ENCODE measurements at places on chromosomes 6 and 20.

- peak; percentile 57 for DNase-seq
These were observed 20.0 kb upstream of the ZNFX1 start for GRCh38 chr20:49297605-49298530.

- DNase-seq, result no peak
These were observed 57.1 kb downstream of the KIZ start for GRCh38 chr20:21182832-21183563.

- no peak for DNase-seq
These were observed 22.7 kb upstream of the KIF25 start for GRCh38 chr6:167974640-167975344.

DNA sequence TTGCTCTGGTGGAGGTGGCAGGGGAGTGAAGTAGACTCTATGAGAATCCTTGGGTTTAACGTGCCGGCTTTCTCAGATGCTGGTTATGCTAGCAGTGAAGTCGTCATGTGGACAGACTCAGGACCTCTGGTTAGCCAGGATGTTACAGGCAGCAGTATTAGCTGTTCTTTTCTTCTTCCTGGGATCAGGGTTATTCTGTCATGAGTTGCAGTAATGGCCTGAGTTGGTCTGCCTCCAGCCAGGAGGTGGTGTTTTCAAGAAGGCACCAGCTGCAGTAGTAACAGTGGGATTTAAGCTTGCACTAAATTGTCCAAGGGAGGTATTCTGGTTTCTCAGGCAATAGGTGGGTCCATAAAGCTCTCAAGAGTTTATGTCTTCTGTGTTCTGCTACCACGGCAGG, 56.7 kb downstream of the HDDC2 start:
- DNase-seq, result no peak

GRCh38 chr20:46400828-46401477, 5.5 kb downstream of the ELMO2 start:
- DNase-seq, result peak; percentile 47

- no peak for DNase-seq
These were observed 113.3 kb downstream of the LY86 start for GRCh38 chr6:6701864-6702263.

- no peak for DNase-seq
These were observed 147.9 kb downstream of the GMDS start for GRCh38 chr6:2097464-2097863.

DNA sequence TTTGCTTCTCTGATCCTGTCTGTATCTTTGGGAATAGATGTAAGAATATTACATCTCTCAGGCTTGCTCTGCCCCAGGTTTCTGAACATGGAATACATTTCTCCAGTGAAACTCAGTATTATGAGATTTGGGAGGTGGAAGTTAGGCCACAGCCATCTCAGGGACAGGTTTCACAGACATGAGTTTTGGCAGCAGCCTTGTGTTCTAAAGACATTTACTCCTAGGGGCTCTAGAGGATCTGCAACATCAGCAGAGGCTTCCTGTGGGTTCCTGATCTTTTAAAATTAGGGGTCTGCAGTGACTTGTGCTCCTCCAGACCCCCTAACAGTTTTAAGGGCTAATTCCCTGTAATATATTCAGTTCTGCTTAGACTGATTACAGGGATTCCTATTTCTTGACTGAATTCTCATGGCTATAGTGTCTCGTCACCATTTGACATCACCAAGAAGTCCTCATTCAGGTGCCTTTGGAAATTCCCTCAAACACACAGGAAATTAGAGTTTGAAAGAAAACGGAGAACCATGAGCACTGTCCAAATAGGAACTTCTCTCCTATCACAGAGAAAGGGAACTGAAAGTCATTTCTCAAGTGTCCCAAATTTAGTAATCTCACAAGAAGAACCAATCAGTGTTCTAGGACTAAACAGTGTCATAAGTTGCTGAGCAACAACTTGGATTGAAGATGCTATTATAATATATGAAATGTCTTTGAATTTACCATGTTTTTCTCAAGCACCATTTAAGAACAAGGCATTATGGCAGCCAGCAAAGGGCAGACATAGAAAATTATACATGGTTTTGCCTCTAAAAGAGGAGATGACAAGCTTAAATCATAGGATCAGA, 2.5 kb upstream of the HLA-DRA start:
- DNase-seq, result no peak

DNA sequence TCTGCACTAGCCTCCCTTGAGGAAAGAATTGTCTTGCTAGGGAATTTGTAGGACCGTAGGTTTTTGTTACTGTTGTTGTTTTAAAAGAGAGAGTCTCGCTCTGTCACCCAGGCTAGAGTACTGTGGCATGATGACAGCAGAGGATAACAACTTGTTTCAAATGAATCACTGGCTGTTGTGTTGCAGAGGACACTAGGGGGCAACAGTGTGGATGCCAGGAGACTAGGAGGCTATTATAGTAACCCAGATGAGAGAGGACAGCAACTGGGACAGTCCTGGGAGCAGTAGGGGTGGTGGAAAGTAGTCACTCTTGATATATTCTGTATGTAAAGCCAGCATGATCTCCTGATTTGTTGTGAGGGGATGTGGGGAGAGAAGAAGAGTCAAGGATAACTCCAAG, 41.8 kb upstream of the LAMA4 start:
- no peak for DNase-seq

GRCh38 chr20:46899621-46900020, 5.0 kb downstream of the EYA2 start:
- no peak for DNase-seq

- peak; percentile 28 for DNase-seq
These were observed 54.2 kb downstream of the BCAS4 start for GRCh38 chr20:50848846-50849673.

DNA sequence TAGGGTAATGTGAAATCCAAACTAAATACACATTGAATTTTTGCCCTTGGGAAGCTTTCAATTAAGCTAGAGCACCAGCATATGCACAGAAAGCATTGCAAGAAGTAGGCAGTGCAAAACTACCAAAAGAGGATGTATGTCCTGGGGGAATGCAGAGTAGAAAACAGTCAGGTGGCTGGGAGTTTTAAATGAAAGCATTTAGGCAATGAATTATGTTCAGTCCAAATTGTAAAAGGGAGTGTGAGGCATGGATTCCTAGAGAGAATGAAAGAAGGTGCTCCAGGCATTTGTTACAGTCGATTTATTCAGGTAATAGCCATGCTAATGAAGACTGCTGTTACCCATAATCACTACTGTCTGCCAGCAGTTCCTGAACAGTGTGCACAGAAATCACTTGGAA, 604.1 kb upstream of the POU3F2 start:
- no peak for DNase-seq

DNA sequence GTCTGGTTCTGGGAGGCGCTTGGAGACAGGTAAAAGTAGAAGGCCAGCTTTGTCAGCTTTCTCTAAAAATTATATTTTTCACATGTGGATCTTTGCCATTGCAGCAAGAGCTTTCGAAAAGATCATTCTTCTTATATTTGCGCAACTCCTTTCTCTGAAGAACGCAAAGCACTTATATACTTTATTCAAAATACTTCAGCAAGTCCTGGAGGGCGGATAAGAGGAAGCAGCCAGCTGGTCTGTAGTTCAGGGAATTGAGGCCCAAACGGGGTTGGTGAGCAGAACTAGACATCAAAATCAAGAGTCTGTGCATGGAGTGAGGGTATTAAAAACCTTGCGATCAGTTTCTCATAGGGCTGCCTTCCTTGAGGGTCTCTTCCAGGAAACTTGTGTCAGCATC, 182.3 kb downstream of the DTNBP1 start:
- DNase-seq, result no peak

DNA sequence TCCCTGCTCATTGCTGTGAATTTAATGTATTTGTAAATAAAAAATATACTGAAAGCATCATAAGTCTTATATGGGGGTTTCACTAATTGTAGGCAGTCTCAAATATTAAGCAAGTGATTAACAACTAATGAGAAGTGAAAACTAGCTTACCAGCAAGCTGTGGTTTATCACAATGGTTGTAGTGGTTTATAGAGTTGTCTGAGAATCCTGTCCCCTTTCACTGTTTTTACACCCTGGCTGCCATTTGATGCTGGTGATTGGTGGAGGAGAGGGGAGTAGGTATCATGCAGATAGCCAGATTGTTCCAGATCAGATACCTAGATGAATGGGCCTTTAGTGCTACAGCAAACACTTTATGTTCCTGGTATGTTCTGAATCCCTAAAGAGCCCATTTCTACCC, 6.0 kb downstream of the MKKS start:
- no peak for DNase-seq

DNA sequence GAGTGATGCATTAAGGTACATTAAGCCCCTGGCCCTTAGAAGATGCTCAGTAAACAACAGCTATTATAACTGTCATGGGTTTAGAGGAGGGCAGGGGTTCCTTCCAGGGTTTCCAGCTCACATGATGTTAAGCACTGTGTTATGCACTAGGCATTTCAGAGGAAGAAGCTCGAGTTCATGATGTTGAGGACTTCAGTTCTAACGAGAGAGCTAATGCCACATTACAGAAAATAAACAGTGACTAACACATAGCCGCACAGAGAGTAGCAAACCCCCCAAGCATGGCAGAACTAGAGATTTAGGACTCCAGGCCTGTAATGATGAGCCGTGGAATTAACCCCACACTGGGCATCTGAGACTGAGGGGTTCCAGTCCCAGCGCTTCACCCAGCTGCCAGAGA, 105.2 kb downstream of the UNC5CL start:
- no peak for DNase-seq

GRCh38 chr20:32010666-32011065, 428 bp downstream of the CCM2L start:
- no peak for DNase-seq
